ENCODE measurements at places on chromosomes 7 and 10. TPM values are rescaled to one million over a fixed set of nuclear protein-coding genes. Genes with fewer than 3 reads are reported as not detected.

- DNase-seq, result peak; percentile 36
Measured at GRCh38 chr10:1368842-1369171, 312.6 kb downstream of the WDR37 start.

- peak; percentile 97 for DNase-seq
Measured at GRCh38 chr10:77513781-77514331, 123.8 kb downstream of the KCNMA1 start.

GRCh38 chr7:4999369-4999950, 40.5 kb upstream of the MMD2 start:
- no peak for DNase-seq

DNA sequence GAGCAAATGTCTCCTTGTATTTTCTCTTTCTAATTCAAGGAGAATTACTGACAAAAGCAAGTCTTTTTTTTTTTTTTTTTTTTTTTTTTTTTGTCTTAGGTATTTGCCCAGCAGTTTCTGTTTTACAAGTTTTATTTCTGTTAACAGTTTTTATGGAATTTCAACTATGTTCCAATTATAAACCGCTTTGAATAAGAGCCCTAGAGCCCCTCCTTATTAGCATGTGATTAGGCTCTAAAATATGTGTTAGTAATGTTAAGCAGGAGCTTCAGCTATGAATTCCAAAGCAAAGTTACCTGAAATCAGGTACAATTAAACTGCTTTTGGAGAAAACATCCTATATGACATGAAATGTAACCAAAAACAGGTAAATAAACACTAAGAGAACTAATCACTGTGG, 997.0 kb upstream of the POT1 start:
- DNase-seq, result no peak

DNA sequence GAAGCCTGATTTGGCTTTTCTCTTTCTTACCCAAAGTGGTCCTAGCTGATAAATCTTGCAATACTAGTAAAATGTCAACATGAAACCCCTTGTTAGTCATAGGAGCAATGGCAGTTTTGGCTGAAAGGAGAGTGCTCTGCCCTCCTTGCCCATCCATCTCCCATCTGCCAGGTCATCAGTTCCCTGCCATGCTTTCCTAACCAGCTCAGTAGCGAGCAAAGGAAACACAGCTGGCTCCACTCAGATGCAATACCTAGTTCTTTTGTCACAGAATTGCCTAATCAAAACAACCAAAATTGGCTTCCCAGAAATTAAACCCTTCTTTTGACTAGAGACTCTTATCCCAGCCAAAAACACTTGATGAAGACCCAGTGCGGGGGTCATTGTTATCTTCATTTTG, 733.0 kb downstream of the CCSER2 start:
- DNase-seq, result no peak

The CFAP69 gene
- total RNA-seq, result 0.44 TPM

The MACROH2A2 gene
- total RNA-seq, result 16.3 TPM

The ZCWPW1 gene
- 5.1 TPM for total RNA-seq

The GRM8 gene
- not detected for total RNA-seq

DNA sequence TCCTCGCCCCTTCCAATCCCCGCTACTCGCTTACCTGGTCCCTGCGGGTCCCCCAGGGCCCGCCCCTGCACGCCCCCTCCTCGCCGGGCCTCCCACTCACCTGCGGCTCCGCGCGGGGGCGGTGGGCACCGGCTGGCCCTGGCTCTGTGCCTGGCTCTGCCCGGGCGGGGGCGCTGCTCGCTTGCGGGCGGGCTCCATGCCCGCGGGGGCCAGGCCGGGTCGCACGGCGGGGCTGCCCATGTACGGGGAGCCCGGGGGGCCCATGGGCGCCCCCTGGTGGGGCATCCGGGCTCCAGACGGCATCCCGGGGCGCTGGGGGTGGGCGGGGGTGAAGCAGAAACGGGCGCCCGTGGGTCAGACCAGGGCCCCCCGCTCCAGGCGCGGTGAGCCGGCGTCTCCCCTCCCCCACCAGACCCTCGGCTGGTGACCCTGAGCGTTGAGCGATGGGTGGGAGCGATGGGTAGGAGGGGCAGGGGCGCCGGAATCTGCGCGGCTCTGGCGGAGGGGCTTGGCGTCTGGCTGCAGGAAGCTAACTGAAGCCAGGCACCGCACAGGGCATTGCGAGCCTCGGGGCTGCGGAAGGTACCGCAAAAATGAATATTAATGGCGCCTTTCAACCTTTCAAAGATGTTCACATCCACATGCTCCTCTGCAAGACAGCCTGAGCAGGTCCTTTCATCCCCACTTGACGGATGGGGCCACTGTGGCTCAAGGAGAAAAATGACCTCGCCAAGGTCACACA, 3.0 kb downstream of the SMARCD3 start:
- DNase-seq, result peak; percentile 21

DNA sequence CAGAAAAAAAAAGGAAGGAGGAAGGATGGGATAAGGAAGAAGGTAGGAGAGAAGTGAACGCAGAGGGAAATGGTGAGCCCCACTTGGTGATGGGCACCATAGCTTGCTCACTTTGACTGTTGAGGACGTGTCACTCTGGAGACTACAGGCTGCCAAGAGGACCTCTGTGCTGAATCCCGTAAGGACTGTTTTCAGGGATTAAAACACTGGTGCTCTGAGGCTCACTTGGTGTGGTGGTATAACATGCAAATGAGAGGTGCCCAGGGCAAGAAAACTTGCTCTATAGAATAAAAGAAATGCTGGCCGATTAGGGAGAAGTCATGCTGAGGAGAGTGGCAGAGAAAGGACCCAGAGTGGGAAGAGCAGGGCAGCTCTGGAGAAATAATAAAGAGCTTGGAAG, 5.3 kb upstream of the IL2RA start:
- no peak for DNase-seq

DNA sequence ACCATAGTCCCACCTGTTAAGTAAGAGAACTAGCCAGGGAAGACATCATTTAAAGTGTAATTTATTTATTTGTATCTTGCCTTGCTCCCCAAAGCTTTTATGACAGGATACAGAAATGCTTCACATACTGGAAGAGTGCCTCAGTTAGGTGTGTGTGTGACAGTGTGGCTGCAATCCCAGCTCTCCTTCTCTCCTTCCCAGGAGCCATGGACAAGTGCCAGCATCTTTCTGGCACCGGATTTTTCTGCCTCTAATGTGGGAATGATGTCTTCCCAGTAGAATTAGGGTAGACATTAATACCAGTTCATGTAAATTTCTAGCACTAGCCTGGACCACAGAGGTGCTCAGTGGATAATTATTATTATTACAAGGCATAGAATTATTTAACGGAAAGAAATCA, 30.3 kb upstream of the ATXN7L1 start:
- peak; percentile 16 for DNase-seq

The NKX2-3 gene
- total RNA-seq, result not detected

The RSPH10B2 gene
- total RNA-seq, result 0.20 TPM

- DNase-seq, result no peak
Measured at GRCh38 chr7:84495128-84495527, 300.5 kb upstream of the SEMA3A start.

DNA sequence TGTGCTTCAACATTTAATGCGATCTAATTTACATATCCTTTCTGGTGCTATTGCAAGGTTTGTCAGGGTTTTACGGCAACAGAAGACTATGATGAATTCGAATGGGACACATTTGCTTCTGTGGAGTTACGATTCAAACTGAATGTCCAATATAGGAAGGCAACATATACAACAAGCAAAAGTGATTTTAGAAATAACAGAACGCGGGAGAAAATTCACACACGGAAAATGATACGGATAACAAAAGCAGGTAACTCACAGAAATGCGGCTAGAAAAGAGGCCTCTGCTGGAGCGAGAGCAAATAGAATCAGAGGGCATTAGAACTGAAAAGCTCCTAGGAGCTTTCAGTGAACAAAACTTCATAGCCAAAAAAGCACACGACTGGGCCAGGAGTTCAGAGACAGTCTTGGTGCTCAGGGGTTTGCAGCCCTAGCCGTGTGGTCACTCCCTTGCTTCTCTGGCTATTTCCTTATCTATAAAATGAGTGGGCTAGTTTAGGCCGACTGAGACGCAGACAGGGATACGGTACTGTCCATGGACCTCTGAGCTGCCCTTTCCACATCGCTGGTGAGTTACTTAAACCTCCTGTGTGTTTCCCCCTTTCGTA, 557 bp upstream of the TAX1BP1 start:
- DNase-seq, result no peak

GRCh38 chr7:104415700-104416099, 87.3 kb downstream of the LHFPL3 start:
- DNase-seq, result no peak

GRCh38 chr10:73979809-73980433, 18.0 kb upstream of the VCL start:
- DNase-seq, result no peak

GRCh38 chr7:155705623-155706360, 61.3 kb downstream of the RBM33 start:
- no peak for DNase-seq

The GNGT1 gene
- total RNA-seq, result not detected
